ENCODE measurements at places on chromosomes 6 and 20. TPM values are rescaled to one million over a fixed set of nuclear protein-coding genes. Genes with fewer than 3 reads are reported as not detected.

GRCh38 chr6:19380293-19380692 lies 456.9 kb upstream of the ID4 start:
- no peak for DNase-seq

The SLC26A8 gene
- total RNA-seq = not detected

The DAAM2 gene
- not detected for total RNA-seq

- DNase-seq = no peak
Measured at GRCh38 chr20:53623454-53624211, 30.0 kb upstream of the ZNF217 start.

DNA sequence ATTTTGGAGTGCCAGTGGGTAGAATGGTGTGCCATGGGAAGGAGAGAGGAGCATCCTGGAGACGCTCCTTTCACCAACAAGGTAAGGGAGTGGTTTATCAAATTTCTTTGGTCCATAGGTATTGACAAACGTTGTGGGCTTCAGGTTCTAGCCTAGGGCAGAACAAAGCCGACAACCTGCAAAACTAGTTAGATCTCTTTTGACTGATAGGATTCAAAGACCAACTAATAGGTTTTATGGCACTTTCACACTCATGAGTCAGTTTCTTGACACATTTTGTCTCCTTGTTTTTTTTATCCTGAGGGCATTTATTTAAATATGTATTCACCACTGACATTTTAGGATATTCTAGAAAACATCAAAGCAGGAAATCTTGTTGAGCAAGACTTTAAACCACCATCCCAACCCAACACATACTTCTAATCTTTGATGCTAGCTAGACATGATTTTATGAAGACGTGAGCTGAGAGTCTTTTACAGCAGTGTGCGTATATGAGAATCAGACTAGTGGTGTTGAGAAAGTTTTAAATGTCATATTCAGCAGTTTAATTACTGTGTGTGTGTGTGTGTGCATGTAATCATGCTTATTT lies 370.4 kb upstream of the HSF2 start:
- no peak for DNase-seq

GRCh38 chr6:141026504-141026903 lies 1106.2 kb upstream of the GJE1 start:
- no peak for DNase-seq

- no peak for DNase-seq
Measured at GRCh38 chr6:85058806-85059205, 294.4 kb upstream of the TBX18 start.

DNA sequence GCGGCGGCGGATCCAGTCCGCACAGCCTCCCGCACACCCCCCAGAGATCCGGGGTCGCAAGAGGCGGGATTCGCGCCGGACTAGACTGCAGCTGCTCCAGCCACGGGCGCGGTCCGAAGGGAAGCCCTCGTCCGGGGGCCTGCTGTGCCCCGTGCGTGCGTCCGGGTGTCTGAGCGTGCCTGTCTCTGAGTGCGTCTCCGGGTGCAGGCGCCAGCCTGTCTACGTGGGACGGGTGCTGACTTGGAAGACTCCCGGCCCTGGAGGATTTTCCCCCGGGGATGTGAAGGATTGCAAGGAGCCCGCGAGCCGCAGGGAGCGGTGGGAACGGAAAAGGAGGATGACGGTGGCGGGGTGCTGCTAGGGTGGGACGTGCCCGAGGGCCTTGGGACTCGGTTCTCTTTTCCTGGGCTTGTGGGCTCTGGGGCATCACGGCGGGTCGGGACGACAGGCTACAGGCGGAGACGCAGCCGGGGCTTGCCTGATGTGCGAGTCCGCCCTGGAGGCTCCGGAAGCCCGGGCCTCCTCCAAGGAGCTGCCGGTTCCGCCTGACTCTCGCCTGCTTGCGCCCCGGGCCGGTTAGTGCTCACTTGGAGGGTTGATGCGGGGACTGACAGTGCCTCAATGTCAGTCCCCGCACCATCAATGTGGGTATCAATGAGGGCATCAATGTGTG lies 5.7 kb downstream of the MAFB start:
- DNase-seq = no peak

DNA sequence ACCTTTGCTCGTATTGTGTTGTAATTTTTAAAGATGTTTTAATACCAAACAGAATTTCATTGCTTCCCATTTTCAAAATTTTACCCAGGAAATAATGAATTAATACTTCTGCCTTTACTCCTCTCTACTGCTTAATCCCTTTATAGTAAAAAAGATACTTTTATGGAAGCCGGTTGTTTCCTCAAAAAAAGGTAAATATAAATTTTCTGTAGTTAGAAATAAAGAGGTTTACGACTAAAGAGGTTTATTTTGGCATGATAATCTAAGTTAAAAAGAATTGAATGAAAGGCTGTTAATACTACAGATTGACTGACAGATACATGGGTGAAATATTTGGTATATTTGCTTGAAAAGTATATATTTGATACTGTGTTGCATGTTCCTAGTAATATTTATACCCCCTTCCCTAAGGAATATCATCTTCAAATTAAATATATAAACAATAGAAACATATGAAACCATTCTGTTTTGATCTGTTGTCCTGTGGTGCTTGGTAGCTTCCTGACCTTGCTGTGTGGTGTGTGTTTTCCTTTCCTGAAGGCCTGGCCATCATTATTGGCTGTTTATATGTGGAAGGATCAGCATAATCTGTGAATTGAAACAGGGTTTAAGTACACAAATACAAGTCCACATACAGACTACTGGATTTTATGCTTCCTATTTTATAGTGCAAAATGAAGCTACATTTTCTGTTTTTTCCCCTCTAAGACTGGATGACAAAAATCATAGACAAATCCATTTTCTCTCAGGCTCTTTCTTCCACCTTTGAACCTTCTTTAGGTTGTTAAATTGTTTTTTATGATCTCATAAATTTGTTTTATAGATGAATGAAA lies 2.3 kb downstream of the LIN28B start:
- peak; percentile 61 for DNase-seq

The DBNDD2 gene
- total RNA-seq = not detected

The BMP2 gene
- total RNA-seq = not detected

DNA sequence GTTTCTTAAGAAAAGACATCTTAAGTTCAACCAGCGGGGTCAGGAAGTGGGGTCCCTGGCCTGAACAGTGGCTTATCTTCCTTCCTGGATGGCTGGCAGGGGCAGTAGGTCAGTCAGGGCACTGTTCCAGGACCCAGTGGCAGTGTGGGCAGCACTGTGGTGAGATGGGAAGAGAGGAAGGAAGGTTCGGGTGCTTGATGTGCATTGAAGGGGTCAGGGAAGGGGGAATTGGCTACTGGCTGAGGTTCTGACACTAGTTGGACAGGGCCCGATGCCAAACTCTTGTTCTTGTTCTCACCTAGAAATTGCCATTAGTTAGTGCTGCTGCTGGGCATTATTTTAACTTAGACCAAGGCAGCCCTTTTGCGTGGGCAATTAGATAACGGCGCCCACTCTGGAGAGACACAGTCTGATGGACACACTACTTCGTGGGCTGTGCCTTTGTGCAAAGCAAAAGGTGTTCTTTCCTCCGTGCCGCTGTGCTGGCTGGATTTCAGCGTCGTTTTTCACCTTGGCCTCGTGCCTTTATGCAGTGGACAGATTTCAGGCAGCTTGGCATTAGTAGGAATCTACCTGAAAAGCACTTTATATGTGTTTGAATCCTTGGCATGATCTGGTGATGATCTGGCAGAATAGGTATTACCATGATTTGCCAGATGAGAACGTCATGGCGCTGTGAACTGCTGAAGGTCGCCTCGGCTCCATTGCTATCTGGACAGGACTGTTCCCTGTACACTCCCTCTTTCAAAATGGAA lies 30.3 kb downstream of the UTRN start:
- DNase-seq = no peak

The KIF6 gene
- total RNA-seq = not detected

The CCN6 gene
- not detected for total RNA-seq

The SPATS1 gene
- total RNA-seq = not detected

The PXDC1 gene
- total RNA-seq = not detected
